ENCODE measurements at places on chromosomes 3 and 15. TPM values are rescaled to one million over a fixed set of nuclear protein-coding genes. Genes with fewer than 3 reads are reported as not detected.

- DNase-seq = no peak
These were observed 20.6 kb downstream of the SPSB4 start for GRCh38 chr3:141071681-141072260.

DNA sequence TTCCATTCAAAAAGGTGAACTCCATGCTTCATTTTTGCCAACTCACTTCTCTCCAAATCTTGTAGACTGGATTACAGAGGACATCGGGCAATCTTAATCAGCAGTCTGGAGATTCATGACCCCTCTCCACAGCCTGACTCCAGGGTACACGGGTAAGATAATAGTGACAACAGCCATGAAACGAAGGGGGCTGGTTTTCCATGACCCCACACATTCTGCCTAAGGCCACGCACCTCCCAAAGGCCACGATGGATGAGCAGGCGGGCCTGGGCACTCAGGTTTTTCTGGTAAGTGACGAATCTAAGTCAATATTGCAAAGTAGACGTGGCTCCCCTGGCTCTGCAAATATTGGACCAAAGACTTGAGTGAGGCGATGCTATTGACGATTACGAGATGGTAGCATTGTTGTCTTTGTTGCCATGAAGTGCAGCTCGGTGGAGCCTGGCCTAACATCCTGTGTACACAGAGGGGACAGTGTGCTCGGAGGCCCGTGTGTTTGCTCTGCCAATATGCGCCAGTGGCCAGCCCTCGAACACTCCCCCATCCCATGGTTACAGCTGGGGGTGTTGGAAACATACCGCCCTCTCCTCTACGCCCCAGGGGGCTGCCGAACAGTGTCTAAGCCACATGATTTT lies 119.1 kb downstream of the OPA1 start:
- no peak for DNase-seq

DNA sequence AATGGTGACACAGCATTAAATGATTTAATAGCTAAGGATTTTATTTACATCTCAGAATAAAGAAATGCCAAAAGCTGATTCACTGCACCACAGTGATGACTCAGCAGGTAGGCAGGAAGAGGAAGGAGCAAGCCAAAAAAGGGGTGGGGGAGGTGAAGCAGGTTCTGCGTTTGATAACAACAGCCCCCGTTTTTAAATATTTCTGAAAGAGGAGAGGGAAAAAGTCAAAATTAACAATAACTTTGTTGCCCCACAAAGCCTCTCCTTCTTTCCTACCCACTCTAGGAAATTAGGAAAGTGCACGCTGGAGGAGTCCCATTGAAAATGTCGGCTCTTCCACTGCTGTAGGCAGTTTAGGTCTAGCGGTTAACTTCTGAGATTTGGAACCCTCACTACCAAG lies 9.9 kb upstream of the CCDC54 start:
- no peak for DNase-seq

DNA sequence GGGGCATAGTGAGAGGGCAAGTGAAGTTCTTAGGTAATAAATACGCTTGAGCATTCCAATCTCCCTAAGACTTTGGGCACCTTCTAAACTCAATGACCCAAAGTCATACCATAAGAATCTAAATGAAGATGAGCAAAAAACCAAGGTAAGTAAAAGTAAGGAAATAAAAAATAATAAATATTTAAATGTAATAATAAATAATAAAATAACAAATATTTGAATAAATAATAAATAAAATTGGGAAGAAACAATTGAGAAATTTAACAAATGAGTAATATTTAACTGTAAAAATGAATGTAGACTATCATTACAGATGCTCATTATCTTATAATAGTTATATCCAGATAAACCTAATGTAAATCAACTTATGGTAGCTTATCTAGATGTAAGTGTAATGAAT lies 391.7 kb downstream of the WDR72 start:
- no peak for DNase-seq

Gene EHD4
- total RNA-seq = 5.3 TPM
